MCF 10A (cell line): ENCODE measurements at places on chromosomes 3 and 15.

GRCh38 chr15:60423537-60423936, 25.8 kb upstream of the ANXA2 start:
- H3K27ac ChIP-seq: peak overlapping the region; percentile 92
- H3K36me3 ChIP-seq: peaks cover 18% of the 10 kb centered on the region
- peak; percentile 66 for DNase-seq
- no peaks in the 10 kb centered on the region for H3K27me3 ChIP-seq
- peak overlapping the region; percentile 50 for H3K4me3 ChIP-seq

DNA sequence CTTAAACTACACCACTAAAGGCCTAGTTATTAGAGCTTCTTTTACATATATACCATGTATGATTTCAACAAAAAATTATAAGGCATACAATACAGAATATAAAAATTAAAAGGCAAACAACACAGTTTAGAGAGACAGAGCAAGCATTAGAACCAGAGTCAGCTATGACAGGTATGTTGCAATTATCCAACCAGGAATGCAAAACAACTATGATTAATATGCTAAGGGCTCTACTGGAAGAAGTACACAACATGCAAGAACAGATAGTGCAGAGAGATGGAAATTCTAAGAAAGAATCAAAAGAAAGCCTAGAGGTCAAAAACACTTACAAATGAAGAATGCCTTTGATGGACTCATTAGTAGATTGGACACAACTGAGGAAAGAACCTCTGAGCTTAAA, 39.6 kb downstream of the CCDC54 start:
- no peak overlapping the region for H3K4me3 ChIP-seq
- no peaks in the 10 kb centered on the region for H3K36me3 ChIP-seq
- DNase-seq: peak; percentile 38
- no peaks in the 10 kb centered on the region for H3K27me3 ChIP-seq
- peak overlapping the region; percentile 86 for H3K27ac ChIP-seq

- H3K4me3 ChIP-seq: no peak overlapping the region
- H3K27ac ChIP-seq: no peak overlapping the region
- no peak for DNase-seq
- no peaks in the 10 kb centered on the region for H3K4me1 ChIP-seq
- no peaks in the 10 kb centered on the region for H3K36me3 ChIP-seq
These were observed 228.3 kb upstream of the ZBTB20 start for GRCh38 chr3:115375362-115375761.

- H3K27ac ChIP-seq: no peak overlapping the region
- no peak overlapping the region for H3K4me3 ChIP-seq
- no peak for DNase-seq
- H3K4me1 ChIP-seq: peaks cover 37% of the 10 kb centered on the region
These were observed 10.0 kb upstream of the SRP14 start for GRCh38 chr15:40048926-40049475.

DNA sequence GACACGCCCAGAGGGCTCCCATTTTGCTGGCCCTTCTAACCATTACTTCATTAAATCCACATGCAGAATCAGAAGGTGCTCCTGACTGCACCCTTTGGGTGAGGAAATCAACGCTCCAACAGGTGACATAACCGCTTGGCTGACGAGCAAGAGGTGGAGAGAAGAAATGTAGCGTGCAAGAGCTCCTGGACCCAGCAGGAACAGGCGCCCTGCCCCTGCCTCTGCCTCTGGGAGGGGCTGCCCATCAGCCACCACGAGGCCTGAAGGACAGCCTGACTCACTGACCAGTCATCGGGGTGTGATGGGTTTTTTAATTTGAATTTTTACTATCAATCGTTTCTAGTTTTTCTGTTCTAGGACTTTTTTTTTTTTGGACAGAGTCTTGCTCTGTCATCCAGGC, 218.2 kb downstream of the ADAMTS17 start:
- peaks cover 12% of the 10 kb centered on the region for H3K4me1 ChIP-seq
- DNase-seq: peak; percentile 84
- H3K36me3 ChIP-seq: peaks cover 4% of the 10 kb centered on the region
- H3K27me3 ChIP-seq: no peaks in the 10 kb centered on the region
- H3K4me3 ChIP-seq: peak overlapping the region; percentile 4

- H3K4me1 ChIP-seq: no peaks in the 10 kb centered on the region
- DNase-seq: peak; percentile 79
- H3K4me3 ChIP-seq: no peak overlapping the region
These were observed 269.3 kb downstream of the ARPP21 start for GRCh38 chr3:35908366-35909232.

DNA sequence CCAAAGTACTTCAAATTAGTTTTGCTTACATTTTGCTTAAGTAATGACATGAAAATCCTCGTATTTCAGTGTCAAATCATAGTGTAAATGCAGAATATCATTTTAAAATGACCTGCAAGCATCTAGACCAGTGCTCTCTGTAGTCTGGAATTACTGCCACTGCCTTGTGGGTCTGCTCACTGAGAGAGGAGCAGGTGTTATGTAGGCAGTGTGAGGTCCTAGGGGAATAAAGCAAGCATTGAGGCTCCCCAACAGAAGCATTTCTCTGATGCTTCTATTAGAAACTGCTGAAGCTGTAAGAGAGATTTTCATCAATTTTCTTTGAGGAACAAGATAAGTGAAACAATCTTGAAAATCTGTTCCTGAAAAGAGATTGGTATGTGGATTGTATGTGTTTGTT, 253.2 kb downstream of the BBX start:
- peaks cover 25% of the 10 kb centered on the region for H3K36me3 ChIP-seq
- peaks cover 1% of the 10 kb centered on the region for H3K4me1 ChIP-seq
- no peak for DNase-seq
- H3K4me3 ChIP-seq: no peak overlapping the region
- H3K27ac ChIP-seq: no peak overlapping the region

GRCh38 chr3:45139372-45140140, 6.6 kb downstream of the CDCP1 start:
- peak overlapping the region; percentile 88 for H3K27ac ChIP-seq
- no peaks in the 10 kb centered on the region for H3K27me3 ChIP-seq
- peak overlapping the region; percentile 30 for H3K4me3 ChIP-seq
- H3K4me1 ChIP-seq: peaks cover 74% of the 10 kb centered on the region
- H3K36me3 ChIP-seq: peaks cover 13% of the 10 kb centered on the region
